ENCODE measurements at places on chromosomes 2 and 18.

- peak; percentile 14 for DNase-seq
These were observed 678.8 kb downstream of the KCNJ3 start for GRCh38 chr2:155377266-155377680.

GRCh38 chr2:195579776-195580555, 77.1 kb upstream of the SLC39A10 start:
- no peak for DNase-seq

- DNase-seq = no peak
These were observed 68.0 kb upstream of the NETO1 start for GRCh38 chr18:72935744-72936143.

DNA sequence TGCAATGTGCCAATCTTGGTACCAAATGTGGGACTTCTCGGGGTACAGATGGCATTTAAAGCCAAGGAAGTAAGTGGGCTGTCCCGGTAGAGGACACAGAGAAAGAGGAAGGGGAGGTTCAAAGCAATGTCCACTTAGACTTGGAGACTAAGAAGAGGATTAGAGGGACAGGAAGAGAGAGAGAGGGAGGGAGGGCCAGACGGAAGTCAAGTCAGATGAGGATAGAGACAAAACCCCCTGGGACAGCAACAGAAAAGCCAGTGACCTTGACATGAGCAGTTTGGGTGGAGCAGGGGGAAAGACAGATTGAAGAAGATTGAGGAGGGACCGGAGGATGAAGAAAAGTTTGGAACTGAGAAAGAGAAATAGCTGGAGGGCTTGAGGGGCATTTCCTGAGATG, 164.5 kb downstream of the NCK2 start:
- DNase-seq = no peak

DNA sequence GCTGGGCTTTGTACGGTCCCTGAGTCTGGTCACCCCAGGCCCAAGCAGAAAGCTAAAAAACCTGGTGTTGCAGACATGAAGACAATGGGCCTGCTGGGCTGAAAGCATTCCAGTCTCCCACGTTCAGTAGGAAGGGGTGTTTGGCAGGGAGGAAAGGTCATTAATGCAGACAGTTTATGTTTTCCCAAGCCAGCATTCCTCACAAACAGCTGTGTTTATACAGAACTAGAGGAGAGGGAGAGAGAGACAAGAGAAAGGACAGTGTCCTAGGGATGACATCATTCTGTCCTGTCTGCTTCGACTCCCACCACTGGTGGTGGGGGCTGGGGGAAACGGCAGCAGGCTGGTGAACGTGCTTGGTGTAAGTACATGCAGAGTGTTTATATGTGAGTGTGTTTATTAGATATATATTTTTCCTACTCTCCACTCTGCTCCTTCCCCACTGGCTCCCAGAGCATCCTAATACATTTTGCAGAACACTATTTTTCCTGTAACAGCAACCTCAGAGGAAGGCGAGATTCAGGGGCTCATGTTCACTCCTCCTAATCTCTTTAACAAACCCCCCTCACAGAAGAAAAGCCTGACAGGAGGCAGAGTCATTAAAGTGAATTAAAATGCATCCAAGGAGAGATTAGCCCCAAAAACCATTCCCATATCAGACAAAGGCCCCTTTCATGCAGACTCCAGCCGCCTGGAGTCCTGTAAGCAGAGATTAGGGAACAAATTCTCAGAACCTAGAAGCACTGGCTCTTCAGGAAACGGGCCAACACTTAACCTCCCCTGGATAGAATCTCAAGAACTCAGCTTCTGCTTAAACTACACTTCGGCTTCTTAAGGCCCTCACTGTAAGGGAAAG, 380.4 kb downstream of the TNS1 start:
- peak; percentile 24 for DNase-seq

DNA sequence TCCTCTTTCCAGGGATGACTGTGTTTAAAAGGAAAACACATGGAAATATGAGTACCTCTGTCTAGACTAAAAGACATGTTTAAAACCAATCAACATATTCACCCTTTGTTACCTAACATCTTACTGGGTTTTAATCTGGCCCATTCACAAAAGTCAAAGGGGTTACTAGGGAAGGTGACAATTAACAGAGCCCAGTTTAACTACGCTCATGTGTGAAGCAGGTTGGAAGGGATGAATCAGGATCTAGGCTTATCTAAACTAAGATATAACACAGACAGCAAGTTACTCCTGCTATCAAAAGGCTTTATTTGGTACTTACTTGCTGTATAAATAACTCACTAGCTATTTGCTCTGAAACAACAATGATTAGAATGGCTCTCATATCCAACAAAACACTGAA, 337.0 kb downstream of the NCKAP5 start:
- DNase-seq = no peak

DNA sequence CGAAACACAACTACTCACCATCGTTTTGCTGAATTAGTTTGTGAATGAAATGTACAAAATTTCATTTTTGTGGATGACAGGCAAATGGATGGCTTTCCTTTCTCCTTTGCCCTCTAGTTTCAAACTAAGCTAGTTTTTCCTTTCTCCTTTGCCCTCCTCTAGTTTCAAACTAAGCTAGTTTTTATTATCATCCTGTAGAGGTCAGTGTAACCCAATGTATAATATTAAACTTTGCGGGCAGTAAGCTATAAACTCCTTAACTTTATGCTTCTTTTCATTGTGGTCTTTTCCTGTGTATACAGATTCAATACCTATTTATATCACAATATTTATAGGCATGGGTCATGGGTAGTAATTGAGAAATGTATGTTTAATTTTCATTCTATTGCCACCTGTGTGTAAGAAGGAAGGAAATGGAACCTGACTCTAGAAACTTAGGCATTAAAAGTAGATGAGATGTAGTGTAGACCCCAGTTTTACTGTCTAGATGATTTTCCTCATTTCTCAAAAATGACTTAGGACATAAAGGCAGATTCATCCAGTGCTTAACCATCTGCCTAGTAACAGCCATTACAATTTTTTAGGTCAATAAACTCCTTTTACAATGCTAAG, 58.1 kb downstream of the MAP3K19 start:
- DNase-seq = peak; percentile 27

DNA sequence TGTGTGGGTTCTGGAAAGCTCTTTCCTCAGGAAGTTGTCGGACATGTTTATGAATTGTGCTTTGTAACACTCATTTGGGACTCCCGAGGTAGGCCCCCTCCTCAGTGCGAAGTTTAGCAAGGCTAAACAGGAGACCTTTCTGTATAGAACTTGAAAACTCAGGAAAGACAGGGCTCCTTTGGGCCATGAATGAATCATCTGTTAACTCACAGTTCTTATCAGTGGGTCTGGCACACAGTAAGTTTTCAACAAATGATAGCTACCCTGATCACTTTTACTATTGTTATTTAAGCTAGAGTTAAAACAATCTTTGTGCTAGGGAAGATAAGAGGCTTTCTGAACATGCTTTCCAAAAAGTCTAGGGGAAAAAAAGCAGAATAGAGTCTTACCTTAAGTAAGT, 430.5 kb upstream of the ETAA1 start:
- DNase-seq = no peak

- DNase-seq = peak; percentile 92
These were observed 30.8 kb downstream of the TBC1D8 start for GRCh38 chr2:101120124-101120996.

DNA sequence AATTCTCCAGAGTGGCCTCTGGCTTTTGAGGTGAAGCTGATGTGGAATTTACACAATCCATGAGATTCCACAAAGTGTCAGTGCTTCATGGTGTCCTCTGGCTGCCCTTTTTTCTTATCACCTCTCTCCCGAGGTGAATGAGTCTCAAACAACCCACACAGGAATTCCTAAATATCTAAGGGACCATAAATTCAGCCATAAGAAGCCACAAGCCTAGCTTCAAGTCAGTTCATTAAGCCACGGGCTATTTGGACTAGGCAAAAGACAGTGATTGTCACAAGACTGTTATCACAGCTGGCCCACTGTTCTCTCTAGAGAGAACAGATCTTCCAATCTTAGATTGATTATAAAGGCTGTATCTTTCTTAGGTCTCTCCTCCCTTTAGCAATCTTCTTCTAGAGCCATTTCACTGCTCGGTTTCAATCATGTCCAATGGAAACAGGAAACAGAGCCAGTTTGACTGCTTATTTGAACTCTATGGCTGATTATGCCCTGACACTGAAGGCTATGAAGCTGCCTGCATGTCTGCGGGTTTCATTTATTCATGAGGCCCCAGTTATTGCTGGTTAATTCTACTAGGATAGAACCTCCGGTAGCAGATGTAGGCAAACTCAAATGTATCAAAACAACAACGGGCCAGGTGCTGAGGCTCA, 4.1 kb downstream of the NEMP2 start:
- DNase-seq = no peak

DNA sequence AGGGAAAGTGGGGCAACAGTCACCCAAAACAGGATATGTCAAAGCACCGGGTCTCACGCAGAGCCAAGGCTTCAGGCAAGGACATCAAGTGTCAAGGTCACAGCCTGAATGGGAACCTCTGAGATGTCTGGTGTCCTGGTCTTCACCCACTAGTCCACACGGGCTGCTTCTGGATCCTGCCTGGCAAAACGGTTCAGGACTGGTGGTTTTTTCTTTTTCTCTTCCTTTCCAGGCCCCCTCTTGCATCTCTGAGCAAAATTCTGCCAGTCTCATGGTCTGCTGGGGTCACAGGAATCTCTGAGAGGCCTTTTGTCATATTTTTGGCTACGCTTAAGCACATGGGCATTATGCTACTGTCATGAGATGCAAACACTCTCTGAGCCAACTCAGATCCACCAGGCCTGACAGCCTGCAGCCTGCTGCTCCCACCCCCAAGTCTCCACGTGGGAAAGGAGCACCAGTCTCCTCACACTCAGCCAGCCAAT, 518.2 kb upstream of the ZEB2 start:
- DNase-seq = no peak

DNA sequence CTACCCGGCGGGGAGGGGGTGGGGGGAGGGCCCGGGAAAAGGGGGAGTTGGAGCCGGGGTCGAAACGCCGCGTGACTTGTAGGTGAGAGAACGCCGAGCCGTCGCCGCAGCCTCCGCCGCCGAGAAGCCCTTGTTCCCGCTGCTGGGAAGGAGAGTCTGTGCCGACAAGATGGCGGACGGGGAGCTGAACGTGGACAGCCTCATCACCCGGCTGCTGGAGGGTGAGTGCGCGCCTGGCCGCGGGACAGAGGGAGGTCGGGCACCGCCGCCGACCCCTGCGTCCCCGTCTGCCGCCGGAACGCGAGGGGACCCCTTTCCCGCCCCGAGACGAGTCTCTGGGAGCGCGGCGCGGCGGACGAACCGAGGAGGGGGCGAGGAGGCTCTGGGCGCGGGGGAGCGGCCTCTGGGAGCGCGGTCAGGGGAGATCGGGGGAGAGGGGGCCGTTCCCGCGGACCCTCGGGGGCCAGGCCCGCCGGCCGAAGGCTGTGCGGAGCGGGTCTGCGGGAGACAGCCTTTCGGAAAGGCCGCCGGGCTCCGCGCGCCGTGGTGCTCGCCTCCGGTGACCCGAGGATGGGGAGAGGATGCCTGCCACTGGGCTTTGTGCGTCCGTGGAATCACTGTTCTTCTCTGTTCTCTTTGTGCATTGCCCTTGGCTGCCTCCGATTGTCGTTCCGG, 463 bp downstream of the PPP1CB start:
- no peak for DNase-seq

- peak; percentile 8 for DNase-seq
These were observed 58.4 kb downstream of the TPGS2 start for GRCh38 chr18:36770315-36770946.

DNA sequence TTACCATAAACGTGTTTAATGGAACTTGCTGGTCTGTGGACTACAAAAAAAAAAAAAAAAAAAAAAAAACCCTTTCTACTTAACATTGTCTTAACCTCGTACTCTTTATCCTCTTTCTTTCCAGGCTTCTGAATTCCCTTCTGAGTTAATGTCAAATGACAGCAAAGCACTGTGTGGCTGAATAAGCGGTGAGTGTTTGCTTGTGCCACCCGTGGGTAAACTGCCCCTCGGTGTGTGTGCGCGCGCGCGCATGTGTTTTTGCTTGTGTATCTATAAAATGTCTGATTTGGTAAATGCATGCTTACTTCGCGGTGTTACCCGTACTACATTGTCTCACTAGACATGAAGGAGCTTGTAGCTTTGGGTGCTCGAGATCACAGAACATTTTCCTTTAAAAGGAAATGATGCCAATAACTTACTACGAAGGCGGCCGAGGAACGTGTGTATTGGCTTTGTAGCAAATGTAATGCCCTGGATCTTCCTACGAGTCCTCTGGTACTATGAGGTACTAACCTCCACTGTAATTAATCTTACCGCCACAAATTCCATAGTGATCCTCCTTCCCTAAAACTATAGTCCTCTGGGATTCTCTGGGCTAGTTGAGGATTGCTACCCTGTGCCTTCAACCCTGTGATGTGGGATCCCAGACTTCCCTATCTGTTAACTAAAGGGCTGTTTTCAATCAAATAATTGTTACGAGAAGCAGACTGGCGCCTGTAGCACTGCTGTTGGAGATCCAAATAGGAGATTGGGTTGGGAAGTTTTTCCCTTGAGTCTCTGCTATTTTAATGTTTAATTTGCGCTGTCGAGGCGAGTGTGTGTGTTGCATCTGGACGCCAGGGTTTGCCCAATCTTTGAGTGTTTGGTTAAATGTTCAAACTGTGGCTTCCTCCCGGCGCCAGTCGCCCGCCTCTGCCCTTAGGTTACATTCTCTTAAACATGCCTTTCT, 1.1 kb downstream of the ID2 start:
- DNase-seq = peak; percentile 63

DNA sequence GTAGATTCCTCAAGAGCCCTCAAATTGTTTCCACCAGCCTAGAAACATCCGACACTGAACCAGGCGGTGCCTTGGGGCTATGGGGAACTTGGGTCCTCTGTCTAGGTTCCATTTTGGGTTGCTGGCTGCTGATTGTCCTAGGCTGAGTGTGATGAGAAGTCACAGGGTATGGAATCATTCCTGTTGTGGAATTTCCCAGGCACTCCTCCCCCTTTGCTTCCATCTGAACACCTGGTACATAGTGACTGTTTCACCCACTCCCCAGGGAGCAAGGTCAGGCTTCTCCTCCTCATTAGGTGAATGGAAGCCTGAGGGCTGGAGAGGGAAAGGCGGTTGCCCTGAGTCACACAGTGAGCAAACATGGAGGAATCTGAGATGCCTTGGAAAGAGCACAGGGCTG, 4.5 kb downstream of the KIF3C start:
- DNase-seq = no peak

DNA sequence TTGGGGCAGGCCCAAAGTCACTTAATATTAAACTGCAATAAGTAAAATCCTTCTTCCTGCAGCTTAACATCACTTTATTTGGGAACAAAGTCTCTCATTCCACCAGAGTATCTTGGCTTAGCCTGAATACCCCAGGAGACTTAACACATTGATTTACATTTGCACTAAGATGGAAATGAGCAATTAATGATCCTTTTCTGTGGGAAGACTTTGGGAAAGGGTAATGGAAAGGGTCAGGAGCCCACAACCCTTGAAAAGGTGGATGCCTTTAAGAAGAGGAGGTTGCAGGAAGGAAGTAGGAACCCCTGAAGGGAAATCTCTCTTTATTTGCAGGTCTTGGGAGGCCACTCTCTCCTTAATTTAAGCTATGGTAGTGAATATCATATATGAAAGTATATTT, 28.0 kb upstream of the BARD1 start:
- no peak for DNase-seq

GRCh38 chr2:216590780-216591179, 42.4 kb upstream of the IGFBP2 start:
- peak; percentile 67 for DNase-seq

- no peak for DNase-seq
These were observed 3.8 kb upstream of the TMEM131 start for GRCh38 chr2:97999536-97999935.
